ENCODE measurements at places on chromosomes 12 and 14.

DNA sequence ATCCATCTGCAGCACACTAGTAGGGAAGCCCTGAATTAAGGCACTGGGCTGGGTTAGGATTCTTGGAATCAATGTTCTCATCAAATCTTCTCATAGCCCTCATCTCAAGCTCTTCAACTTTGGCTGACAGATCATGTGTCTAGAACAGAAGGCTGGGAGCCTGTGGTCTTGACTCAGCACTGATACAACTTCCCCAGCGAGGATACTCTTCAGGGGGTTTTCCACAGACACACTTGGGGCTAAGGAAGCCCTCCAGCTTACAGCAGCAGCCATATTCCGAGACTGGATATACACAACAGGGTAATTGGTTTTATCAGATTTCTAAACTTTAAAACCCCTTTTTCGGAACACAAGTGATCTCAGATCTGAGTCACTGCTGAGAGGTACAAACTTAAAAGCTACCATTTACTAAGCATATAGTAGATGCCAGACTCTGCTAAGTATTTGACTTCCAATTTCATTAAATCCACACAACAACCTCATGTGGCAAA lies 3.5 kb downstream of the FMNL3 start:
- DNase-seq = peak; percentile 59

GRCh38 chr12:87283886-87284285 lies 745.3 kb downstream of the C12orf50 start:
- no peak for DNase-seq

DNA sequence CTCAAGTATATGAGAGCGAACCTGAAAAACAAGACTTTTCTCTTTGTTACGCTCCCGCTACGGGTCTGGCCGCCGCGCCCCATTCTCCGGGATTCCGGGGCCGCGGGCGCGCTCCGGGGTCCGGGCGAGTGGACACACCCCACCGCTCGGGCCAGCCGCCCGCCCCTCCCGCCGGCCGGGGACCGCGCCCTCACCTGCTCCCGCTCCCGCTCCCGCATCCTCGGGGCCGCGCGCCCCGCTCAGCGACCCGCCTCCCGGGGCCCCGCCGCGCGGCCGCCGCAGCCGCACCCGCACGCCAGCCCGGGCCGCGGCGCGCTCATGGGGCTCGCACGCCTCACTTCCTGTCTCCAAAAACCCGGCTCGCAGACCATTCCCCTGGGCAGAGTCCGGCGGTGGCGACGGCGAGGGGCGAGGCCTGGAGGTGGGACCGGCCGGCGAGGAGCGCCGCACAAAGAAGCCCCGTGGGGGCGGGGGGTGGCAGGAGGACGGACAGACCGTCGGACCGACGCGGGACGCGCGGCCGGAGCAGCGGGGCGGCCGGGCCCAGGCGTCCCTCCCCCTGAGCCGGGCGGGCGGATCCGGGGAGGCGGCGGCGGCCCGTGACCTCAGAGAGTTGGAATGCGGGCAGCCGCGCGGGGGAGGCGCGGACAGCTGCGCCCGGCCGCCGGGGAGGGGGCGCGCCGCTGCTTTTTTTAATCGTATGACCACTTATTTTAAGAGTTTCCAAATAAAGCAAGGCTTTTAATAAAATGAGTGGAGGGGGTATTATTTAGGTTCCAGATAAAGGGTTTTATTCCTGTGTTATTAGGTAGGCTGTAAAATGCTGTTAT lies at the start of gene PTPN21:
PTPN21 (minus strand) TSS at position 551 of the 830 bp plus-strand sequence. CDS start 4,590 bp downstream, outside the sequence.
- peak; percentile 51 for DNase-seq

DNA sequence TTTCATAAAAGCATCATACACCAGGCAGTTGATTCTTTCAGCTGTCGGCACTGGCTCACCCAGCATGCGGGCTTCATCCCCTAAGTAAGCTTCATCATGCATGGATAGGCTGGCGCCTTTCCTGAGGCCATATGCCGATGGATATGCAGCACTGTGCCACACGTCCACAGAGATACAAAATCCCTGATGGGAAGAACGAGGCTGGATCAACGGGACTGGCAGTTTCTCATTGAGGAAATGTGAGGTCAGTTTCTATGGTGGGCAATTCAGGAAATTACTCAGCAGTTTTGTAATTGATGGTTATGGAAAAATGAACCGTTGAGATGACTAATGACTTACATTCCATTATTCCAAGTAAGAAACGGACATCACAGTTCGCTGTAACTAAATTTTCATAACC lies 453.8 kb downstream of the TMEM121 start:
- DNase-seq = peak; percentile 15

- no peak for DNase-seq
Measured at GRCh38 chr12:119440803-119441360, 106.4 kb downstream of the CCDC60 start.

- peak; percentile 73 for DNase-seq
Measured at GRCh38 chr12:92971859-92972524, 42.9 kb upstream of the EEA1 start.

DNA sequence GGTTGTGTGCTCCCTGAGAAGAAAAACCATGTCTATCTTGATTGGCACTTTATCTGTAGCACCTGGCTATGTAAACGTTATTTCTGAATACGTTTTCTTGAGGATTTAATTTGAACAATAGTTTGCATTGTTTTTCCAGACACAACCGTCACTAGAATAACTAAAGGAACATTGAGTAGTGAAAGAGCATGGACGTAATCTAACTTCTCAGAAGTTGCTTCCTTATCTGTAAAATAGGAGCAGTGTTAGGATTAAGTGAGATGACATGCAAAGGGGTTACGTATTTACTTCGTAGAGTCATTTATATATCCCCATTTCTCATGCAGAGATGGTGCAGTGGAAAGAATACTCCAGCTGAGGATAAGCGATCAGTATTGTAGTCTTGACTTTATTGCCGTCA lies 8.1 kb downstream of the AEBP2 start:
- no peak for DNase-seq

DNA sequence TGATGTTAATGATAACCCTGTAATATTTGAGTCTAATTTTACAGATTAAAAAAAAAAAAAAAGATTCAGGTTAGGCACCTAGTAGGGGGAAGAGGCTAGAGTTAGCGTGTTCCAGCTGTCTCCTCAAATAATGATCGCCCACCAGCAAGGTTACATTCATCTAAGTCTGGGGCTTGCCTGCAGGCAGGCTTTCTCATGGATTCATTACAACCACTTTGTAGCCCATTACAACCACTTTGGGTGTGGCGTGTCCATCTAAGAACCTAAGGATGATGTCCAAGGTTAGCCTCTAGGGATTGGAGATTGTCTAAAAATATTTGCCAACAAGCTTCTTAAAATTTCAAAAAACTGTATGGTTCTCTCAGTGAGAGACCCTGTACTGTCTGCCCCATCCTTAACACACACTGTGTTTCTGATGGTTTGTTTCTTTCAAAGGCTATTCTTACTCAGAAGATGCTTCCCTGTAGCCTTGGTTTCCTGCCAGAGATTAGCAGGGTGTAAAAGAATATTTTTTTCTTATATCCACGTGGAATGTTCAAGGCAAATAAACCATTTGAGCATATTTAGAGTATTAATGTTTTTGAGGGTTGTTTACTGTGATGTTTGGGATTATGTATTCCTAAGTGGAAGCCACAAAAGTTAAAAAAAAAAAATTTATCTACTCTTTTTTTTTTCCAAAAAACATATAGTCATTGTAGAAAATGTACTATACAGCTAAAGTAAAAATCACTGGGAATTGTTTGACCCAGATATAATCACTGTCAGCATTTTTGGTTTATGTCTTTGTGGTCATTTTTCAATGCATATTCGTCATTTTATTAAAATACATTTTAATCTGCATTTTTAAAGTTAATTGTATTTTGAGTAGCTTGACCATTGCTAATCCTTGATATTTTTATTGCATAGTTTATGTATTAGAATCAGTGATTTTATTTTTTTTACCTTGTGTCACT lies 1.7 kb downstream of the DYNC1H1 start:
- no peak for DNase-seq

- peak; percentile 22 for DNase-seq
Measured at GRCh38 chr14:21917699-21918436, 244.2 kb upstream of the OR4E1 start.

Data from HFFc6 (cell line).